ENCODE measurements at places on chromosomes 6 and 20. TPM values are rescaled to one million over a fixed set of nuclear protein-coding genes. Genes with fewer than 3 reads are reported as not detected.

DNA sequence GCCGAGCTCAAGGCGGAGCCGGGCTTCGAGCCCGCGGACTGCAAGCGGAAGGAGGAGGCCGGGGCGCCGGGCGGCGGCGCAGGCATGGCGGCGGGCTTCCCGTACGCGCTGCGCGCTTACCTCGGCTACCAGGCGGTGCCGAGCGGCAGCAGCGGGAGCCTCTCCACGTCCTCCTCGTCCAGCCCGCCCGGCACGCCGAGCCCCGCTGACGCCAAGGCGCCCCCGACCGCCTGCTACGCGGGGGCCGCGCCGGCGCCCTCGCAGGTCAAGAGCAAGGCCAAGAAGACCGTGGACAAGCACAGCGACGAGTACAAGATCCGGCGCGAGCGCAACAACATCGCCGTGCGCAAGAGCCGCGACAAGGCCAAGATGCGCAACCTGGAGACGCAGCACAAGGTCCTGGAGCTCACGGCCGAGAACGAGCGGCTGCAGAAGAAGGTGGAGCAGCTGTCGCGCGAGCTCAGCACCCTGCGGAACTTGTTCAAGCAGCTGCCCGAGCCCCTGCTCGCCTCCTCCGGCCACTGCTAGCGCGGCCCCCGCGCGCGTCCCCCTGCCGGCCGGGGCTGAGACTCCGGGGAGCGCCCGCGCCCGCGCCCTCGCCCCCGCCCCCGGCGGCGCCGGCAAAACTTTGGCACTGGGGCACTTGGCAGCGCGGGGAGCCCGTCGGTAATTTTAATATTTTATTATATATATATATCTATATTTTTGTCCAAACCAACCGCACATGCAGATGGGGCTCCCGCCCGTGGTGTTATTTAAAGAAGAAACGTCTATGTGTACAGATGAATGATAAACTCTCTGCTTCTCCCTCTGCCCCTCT lies 1.1 kb downstream of the CEBPB start:
- peak; percentile 68 for DNase-seq

DNA sequence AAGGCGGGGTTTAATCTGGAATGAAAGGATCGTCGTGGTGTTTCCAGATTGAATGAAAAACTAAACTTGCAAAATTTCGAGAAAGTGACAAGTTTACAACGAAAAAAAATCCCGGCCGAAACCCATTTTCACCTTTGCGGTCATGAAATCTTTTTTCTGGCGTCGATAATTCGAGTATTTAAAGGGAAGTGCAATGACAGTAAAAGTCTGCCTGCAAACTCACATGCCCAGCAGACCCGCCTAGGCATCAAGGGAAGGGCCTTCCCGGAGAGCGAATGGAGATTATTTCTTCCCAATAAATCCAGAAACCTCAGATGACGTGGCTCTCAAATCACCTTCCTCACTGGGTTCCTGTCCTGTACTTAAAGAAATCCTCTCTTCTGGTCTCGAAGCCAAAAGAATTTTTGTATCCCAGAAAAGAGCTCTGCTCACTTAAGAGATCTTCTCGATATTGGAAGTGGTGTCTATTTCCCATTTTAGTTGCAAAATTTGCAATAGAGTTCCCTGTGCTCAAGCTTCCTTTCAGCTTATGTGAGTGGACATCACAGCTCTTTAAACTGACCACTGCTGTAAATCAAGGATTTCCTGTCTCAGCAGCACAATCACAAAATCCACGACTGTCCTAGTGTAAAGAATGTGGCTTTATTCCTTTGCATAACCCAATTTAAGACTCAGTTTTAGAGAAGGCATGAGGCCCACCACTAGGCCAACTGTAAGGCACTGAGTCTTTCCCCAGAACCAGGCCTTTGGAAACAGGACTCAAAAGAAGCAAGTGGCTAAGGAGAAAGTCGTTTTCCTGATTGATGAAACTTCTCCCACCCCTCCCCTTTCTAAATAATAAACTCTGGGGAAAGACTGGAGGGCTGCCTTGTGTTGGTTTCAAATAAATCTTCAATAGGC lies 3.9 kb downstream of the OLIG3 start:
- DNase-seq = no peak

TXLNB gene
- not detected for total RNA-seq

GRCh38 chr6:137223370-137224131 lies 4.4 kb upstream of the IFNGR1 start:
- DNase-seq = no peak

DNA sequence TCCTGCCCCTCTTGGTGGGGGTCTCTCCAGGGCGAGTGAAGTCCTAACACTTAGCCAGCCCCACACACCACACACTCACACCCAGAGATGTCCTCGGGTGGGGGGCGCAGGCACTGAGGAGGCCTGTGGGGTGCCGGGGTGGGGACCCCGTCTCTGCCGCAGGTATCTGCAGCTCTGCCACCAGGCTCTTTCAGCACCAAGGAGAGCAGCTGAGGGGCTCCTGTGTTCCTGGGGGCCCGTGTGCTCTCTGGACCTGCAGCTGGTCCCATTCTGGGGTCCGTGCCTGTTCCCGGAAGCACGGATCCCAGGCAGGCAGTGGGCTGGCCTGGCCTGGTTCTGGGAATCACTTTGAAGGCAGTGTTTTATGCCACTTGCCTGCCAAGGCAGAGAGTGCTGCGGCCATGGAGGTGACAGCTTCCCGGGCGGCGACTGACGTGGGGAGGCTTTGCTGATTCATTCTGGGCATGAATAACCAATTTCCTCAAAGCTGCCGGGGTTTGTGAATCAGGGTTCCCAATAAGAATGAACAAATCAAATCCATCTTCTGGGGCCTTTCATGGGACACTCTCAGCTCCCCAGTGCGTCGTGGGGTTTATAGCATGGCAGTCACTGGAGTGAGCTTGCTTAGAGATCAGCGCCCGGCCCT lies 54.4 kb upstream of the SLCO4A1 start:
- DNase-seq = peak; percentile 41

CCN6 gene
- total RNA-seq = not detected

Data from progenitor cell of endocrine pancreas (in vitro differentiated cells).